NK-92 treated with Interleukin-12 subunit alpha and Interleukin-12 subunit beta, amount 100 ng/mL, for 24 hours (cell line): ENCODE measurements at places on chromosomes 7 and 10.

GRCh38 chr7:142602756-142603155 is 146.5 kb upstream of the PRSS1 start:
- DNase-seq, result no peak

DNA sequence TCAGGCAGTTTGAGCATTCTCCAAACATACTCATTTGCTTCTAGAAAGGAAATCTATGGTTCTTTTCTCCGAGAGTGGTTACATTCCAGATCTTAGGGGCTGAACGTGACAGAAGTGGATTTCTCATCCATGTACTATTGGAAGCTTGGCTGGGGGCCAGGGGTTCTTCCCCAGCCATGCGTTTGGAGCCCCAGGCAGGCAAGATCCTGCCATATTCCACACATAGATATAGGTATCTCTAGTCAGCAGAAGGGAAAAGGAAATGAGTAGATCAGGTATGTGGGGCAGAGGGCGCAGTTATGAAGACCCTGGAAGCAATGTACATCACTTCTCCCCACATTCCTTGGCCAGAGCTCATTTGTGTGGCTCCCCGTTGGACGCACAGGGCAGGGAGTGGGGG is 299.8 kb downstream of the CCDC3 start:
- no peak for DNase-seq

- DNase-seq, result no peak
Measured at GRCh38 chr7:105461518-105461917, 60.6 kb downstream of the PUS7 start.

- no peak for DNase-seq
Measured at GRCh38 chr7:66505531-66506451, 122.9 kb upstream of the KCTD7 start.

GRCh38 chr7:8499128-8499527 is 65.7 kb downstream of the NXPH1 start:
- DNase-seq, result peak; percentile 0

GRCh38 chr10:75655791-75656451 is 224.5 kb downstream of the LRMDA start:
- DNase-seq, result no peak

GRCh38 chr10:70820976-70821750 is 5.4 kb downstream of the SGPL1 start:
- no peak for DNase-seq

DNA sequence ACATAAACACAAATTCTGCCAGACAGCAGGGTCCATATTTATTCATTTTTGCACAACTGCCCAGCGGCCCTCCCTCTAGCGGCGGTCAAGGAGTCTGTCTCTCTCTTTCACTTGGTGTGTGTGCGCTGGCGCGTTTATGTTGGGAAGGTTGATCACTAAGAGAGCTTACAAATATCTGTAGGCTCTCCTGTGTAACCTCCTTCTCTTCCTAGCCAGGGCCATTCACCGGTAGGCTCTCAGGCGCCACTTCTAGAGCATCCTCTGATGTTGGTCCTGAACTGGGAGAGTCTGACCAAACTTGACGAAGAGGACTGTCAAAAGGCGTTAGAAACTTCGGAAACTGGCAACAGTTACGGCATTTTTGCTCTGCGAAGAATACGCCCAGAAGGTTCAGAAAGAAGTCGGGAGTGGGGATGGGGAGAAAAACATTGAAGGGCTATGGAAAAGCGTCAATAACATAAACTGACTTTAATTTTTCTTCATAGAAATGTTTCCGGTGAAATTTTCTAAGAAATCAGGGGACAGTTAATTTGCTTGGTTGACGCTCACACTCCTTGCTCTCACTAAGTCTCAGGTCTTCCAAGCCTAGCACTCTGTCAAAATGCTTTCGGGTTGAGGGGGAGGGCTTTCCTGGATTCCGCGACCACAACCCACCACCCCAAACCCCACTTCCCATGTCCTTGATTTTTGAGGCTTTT is 731.1 kb downstream of the ZWINT start:
- DNase-seq, result no peak

DNA sequence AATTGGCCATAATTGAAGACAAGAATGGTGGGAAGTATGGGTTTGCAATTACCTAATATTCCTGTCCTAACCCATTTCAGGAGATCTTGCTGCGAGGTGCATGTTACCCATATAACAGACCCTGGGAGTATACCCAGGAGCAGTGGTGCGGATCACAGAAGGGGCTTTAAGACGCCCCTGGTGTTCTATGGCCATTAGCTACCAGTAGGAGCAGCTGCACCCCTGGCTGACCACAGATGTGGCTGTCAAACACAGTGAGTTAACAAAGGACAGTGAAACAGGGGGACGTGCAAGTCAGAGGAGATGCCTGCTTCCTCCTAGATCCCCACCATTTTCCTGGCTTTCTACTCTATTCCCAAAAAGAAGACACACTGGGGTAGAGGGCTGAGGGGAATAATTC is 25.2 kb downstream of the AOC1 start:
- no peak for DNase-seq

DNA sequence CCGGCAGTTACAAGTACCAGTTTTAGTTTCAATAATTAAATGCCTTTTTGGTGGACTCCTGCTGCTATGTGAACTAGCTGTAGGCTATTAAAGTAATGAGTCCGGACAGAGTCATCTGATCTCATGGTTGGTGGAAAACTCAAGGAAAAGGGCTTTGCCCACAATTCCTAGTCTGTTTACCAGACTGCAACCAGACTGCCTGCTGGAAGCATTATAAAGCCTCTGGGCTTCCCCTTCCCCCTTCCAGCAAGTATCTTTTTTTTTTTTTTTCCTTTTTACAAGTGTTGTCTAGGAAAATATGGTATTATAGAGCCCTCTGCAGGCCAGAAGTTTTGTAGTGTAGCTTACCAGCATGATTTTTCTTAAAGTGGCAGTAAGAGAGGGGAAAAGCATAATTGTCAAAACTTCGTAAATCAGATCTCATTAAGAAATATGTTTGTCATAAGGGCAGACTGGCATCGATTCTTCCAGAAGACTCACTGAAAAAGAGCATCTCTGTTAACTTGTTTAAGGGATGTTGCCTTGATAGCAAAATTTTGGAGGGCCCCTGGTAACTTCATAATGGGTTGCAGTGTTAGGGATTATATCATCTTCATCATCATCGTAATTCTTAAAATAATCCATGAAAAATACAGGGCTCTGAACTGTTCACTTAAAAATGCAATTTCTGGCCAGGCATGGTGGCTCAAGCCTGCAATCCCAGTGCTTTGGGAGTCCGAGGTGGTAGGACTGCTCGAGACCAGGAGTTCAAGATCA is 181.3 kb downstream of the TAX1BP1 start:
- no peak for DNase-seq

GRCh38 chr10:500876-501275 is 188.6 kb downstream of the DIP2C start:
- no peak for DNase-seq

DNA sequence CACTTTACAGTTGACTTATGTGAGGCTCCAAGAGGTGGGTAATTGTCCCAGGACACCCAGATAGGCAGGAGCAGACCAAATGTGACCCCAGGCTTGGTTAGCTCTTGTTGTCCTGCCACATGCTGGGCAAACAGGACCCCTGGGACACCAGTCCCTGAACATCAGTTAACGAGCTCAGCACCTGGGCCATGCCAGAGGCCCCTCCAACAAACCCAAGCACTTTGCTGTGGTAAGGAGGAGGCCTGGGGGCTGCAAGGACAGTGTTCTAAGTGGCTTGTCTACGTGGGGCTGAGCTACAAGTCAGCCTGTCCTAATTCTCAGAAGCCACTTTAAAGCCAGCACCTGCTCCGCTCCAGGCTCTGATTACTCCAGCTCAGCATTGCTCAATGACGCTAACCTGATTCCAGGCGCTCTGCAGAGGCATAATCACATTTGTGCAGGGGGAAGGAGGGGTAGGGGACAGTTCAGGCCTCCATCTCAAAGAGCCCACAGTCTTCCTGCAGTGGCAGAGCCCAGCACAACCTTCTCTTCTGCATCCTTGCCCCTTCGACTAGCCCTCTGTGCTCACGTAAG is 57.2 kb downstream of the DDC start:
- DNase-seq, result no peak

DNA sequence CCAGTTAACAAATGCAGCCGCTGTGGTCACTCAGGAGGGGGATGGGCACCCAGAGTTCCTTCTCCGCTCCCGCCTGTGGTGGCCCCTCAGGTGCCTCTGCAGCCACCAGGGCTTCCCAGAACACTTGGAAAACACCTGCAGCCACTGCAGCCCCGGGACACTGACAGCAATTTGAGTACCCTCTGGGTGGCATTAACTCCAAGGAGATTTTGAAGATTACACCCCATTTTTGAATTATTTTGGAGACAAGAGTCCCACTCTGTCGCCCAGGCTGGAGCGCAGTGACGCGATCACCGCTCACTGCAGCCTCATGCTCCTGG is 32.2 kb downstream of the IL15RA start:
- DNase-seq, result no peak

GRCh38 chr10:118106426-118106825 is 59.7 kb upstream of the RAB11FIP2 start:
- DNase-seq, result no peak

GRCh38 chr7:23129036-23129435 is 23.5 kb downstream of the KLHL7 start:
- DNase-seq, result no peak

- no peak for DNase-seq
Measured at GRCh38 chr10:103049237-103049636, 131.1 kb downstream of the CNNM2 start.

- peak; percentile 46 for DNase-seq
Measured at GRCh38 chr7:31019509-31019908, 32.6 kb upstream of the ADCYAP1R1 start.

GRCh38 chr7:157096286-157097055 is 42.3 kb upstream of the UBE3C start:
- no peak for DNase-seq

GRCh38 chr10:58896229-58896628 is 280.2 kb upstream of the PHYHIPL start:
- DNase-seq, result no peak

- DNase-seq, result no peak
Measured at GRCh38 chr7:2851497-2851896, 7.4 kb upstream of the GNA12 start.

- no peak for DNase-seq
Measured at GRCh38 chr10:78224602-78225001, 190.9 kb downstream of the RPS24 start.

GRCh38 chr10:64219271-64220025 is 698.2 kb downstream of the REEP3 start:
- DNase-seq, result no peak

- DNase-seq, result no peak
Measured at GRCh38 chr10:78556705-78557432, 511.9 kb upstream of the ZMIZ1 start.

- DNase-seq, result no peak
Measured at GRCh38 chr7:28144266-28144665, 36.3 kb downstream of the JAZF1 start.

DNA sequence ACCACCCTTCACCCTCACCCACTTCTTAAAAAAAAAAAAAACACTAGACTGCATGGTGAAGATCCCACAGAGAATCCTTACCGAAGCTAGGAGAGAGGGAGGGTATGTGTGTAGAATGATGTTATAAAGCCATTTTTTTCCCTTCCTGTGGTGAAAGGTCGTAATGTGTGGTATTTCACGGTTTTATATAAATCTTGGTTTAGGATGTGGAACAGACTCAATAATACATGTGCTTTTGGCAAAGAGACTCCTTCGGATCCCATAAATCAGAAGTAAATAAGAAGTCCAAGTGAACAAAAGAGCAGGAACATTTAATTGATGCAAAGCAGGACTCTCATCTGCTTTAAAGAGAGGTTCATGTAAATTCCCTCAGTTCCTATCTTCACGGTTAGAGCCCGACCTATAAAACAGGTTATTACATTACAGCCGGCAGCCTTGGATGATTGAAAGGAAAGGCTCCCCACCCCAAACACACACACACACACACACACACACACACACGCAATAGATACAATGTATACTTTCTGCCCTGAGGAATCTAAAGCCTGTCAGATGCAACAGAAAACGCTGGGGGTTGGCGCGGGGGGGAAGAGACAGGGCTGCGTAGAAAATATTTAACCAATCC is 8.8 kb downstream of the DLX5 start:
- DNase-seq, result no peak

- DNase-seq, result peak; percentile 25
Measured at GRCh38 chr7:74371381-74372341, 82.0 kb upstream of the GTF2IRD1 start.

DNA sequence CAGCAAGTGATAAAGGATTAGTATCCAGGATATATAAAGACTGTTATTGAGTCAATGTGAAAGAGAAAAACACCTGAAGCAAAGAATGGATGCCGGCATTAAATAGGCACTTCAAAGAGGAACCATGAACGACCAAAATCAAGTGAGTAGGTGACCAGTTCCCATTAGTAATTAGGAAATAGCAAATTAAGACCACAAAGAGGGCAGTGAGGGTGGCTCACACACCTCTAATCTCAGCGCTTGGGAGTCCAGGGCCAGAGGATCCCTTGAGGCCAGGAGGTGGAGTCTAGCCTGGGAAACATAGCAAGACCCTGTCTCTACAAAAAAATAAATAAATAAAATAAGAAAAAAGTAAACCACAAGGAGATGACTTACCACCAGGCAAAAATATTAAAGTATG is 1.5 kb upstream of the ANTXRL start:
- no peak for DNase-seq

DNA sequence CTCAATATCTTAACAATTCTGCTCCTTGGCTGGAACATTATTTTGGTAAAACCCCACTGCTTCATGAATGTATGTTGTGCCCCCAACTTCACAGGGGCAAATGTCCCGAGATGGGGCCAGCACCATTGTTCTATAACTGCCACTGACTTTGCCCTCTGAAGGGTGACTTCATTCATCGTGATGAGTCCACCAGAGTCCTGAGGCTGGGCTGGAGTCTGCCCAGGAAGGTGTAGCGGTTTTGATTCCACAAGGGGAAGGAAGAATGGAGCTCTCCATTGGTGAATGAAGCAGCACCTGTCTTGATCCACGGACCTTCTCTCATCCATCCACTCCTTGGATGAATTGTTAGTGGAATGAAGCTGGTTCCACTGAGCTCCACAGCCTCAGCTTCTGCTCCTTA is 18.4 kb downstream of the AKR1B1 start:
- DNase-seq, result no peak

GRCh38 chr10:48309711-48310226 is 3.3 kb downstream of the MAPK8 start:
- DNase-seq, result no peak

DNA sequence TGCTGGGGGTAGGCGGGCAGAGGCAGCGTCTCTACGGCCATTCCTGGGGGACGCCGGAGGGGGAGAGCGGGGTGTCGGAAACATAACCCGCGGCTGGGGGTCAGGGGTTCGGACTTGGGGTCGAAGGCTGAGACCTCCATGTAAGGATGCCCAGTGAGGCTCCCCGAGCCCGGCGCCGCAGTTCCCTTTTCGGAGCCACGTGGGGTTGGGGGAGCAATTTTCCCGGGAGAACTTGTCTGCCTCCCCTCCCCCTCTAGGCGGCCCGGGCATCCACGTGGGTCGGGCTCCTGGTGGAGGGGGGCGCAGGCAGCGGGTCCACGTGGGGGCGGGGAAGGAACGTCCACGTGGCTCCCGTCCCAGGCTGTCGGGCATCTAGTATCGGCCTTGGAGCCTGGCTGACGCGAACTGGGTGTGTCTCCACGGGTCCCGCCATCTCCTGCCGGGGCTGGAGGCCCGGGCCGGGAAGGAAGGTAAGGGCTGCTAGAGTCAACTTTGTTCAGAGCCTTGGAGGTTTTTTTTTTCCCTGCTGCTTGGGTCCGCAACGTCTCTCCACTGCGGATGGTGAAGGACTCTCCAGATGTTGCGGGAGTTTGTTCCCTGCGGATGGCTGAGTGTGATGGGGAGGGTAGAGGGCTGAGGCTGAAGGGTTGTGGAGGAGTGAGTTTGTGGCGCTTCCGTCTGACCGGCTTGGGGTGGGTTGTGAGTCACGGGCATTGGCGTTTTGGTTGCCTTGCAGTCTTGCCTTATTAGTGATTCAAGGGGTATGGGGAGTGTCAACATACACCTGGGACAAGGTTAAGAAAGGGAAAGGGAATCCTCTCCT is 744 bp downstream of the PPRC1 start:
- DNase-seq, result peak; percentile 62
